Frontal cortex (tissue), 4 donors: ENCODE measurements at places on chromosomes 2 and 18.
A peak's percentile ranks its signal among the peaks of the same experiment; 100 is the strongest.

DNA sequence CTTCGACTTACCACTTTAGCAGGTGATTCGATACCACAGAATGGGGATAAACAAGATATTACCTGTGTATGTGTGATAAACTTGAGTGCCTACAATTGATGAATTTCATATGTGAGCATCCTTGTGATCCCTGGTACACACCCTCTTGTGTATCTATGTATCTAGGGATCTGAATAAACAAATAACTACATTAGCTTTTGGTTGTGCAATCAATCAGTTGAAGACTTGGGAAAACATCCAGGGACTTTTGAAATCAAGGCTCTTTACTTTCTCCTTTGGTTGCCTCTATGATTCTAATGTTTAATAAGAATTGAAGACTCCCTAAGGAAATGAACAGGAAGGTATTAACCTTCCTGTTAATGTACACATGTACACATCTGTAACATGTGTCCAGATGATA is 97.3 kb upstream of the DCC start:
- DNase-seq = no peak

GRCh38 chr2:100670232-100670631 is 107.4 kb downstream of the PDCL3 start:
- DNase-seq = no peak

DNA sequence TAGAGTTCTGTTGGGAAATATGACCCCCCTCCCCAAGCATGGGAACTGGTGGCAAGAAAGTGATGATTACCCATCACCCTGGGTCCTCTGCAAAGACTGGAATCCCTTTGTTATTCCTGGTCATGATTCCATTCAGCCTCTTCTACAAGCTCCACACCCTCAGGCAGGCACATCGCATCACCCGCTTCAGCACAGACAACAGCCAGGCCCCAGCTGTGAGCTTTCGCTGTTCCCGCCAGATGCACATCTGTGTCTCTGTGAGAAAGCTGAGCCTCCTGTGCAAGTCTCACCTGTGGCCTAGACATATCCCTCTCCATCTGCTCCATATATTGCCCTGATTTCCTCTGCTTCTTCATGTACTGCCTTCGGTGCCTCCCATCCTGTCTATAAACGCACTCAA is 368.0 kb upstream of the RAB6C start:
- DNase-seq = no peak

GRCh38 chr18:60053747-60054304 is 154.0 kb downstream of the PMAIP1 start:
- no peak for DNase-seq

DNA sequence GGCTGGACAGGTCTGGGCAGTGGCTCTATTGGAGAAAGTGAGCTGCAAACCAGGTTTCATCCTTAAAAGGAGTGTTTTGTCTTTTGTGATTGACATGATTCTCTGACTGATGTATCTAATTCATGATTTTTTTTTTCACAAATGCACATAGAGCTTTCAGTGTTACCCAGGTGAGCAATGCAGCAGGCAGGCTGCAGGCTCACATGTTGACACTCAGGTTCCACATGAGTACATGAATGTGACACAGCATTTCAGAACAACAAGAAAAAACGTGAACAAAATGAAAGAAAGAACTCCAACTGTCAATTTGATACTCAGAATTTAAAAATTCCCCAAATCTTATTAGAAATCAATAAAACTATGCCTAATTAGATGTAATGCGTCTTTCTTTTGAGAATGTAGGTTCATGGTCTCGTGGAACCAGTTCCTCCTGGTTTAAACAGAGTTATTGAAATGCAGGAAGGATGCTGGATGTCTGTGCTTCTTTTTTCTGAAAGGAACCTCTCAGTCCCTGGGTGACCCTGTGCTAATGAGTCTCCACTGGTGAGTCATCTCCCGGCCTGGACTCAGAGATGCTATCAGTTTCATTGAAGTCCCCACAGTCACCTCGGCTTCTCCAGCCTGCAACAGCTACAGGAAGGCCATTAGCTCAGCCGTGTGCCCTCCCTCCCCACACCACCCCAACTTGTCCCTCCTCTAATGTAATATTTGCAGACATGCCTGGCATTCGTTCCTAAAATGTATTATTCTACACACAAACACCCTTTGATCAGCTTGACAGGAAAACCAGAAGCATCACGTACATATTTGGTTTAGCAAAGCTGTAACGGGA is 430.4 kb downstream of the LPIN1 start:
- peak; percentile 48 for DNase-seq

GRCh38 chr18:65750389-65751154 is at the start of gene CDH7:
Gene CDH7, plus strand, starts transcription at chr18:65751012. Its CDS starts 11,831 bp downstream, at chr18:65762843.
- DNase-seq = peak; percentile 20

DNA sequence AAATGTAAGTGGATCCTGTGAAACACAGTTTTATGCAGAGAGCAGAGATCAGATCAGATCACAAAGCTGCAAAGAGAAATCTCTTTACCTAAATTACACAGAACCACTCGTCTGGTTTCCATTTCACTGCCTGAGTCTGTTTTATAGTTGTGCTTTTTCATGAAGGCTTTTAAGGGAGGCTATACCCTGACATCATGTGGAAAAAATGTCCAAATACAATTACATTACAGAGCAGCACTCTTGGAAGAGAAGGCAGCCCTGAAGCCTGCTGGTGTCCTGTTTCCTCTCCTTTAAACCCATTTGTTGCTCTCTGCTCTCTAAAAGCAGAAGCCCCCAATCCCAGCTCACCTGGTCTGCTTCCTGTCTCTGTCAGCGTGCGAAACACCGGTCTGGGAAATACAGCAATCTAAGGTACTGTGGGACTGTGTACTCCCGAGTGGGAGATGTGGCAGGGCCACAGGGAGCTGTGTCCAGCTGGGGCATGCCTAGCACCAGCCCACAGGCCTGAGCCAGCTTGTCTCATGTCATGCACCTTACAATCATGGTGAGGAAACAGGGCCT is 24.8 kb upstream of the ZFP36L2 start:
- DNase-seq = no peak

DNA sequence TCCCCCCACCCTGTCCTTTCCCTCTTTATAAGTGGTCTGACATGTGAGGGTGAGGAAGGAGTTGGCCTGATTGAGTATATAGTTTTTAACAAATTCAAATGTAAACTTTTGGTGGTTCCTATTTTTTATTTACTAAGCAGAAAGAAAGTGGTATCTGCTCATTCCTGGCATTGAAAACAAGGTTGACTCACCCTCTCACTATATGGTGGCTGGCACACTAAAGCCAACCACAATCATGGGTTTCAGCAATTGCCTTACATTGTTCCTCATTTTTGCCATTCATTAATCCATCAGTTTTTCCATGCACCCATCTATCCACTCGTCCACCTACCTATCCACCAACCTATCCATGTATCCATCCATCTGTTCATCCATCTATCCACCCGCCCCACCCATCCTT is 75.4 kb upstream of the IGFBP5 start:
- DNase-seq = no peak

GRCh38 chr18:42583283-42583731 is 532.2 kb downstream of the RIT2 start:
- DNase-seq = no peak

- DNase-seq = no peak
Observed at GRCh38 chr2:170571612-170572011, 143.5 kb upstream of the SP5 start.

DNA sequence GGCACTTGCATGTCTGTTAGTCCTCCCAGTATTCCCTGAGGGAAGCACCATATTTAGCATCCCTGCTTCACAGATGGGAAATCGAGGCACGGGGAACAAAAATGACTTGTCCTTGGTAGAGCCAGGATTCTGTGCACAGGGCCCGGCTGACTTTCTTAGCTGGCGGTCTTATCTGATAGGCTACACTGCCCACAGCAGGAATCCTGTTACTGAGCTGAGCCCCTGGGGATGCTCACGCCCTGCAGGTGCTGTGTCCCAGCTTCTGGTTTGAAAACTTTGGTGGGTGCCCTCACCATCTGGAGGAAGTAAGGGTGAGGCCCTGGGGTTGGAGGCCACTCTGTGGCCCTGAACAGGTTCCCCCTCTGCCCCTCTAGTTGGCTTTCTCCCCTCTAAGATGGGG is 68.4 kb upstream of the MCFD2 start:
- no peak for DNase-seq

- no peak for DNase-seq
Observed at GRCh38 chr2:55934337-55934736, 10.8 kb upstream of the EFEMP1 start.

DNA sequence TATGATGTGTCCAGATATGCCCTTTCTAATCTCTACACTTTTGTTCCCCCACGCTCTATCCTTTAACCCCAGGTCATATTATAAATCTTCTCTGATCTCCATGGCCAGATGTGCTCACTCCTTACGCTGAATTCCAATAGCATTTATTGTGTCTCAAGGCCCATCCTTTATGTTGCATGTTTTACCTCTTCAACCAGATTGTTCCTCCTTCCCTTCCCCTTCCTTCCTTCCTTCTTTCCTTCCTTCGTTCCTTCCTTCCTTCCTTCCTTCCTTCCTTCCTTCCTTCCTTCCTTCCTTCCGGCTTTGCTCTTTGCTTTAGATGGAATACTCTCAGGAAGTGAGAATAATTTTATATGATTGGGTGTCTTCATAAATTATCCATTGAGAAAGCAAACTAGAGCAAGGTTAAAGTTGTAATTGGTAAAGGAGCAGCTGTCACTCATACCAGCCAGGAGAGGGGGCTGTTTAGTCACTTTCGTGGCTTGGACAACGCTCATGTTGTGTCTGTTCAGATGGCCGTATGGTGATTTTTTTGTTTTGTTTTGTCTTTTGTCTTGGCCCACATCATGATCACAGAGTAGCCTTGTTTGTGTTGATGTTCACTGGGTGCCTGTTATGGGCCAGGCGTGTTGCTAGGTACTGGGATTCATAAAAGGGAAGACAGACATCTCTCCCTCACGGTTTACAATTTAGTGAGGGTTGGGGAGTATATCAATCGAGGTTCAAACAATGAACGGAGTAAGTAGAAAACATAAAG is 68.0 kb downstream of the DAW1 start:
- DNase-seq = peak; percentile 29

DNA sequence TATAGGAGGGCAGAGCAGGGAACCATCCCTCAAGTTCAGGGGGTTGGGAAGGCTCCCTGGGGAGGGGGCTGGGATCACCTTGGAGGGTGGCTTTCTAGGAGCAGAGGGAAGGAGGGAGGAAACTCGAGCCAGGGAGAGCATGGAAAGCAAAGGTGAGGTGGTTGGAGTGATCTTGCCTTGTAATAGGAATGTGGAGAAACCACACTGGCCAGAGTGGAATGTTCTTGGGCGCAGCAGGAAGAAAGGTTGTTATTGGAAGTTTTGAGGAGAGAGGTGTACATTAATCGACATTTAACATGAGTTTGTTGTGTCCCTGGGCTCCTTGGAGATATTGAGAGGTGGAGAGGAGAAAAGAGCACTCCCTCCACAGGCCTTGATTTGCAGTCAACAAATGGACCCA is 272.2 kb downstream of the PRKCE start:
- DNase-seq = no peak
